ENCODE measurements at places on chromosomes 11 and 22. TPM values are rescaled to one million over a fixed set of nuclear protein-coding genes. Genes with fewer than 3 reads are reported as not detected.

The APOA5 gene
- total RNA-seq: not detected

The SLC25A18 gene
- not detected for total RNA-seq

The DDX17 gene
- 333 TPM for total RNA-seq

The DNAJB7 gene
- total RNA-seq: 0.12 TPM

The CRY2 gene
- total RNA-seq: 30.2 TPM

The FIBIN gene
- 3.3 TPM for total RNA-seq

The VEGFB gene
- 25.9 TPM for total RNA-seq

The ARVCF gene
- 18.5 TPM for total RNA-seq

The TMEM45B gene
- 303 TPM for total RNA-seq

The RTCB gene
- 120 TPM for total RNA-seq

The SMTNL1 gene
- not detected for total RNA-seq

The SCGB2A2 gene
- not detected for total RNA-seq

The NRIP3 gene
- 0.42 TPM for total RNA-seq

The OR51E2 gene
- 0.30 TPM for total RNA-seq

The SCUBE2 gene
- total RNA-seq: 2.5 TPM

The NPTXR gene
- total RNA-seq: 0.82 TPM

The TSPAN18 gene
- 3.4 TPM for total RNA-seq

The KDM2A gene
- total RNA-seq: 80.6 TPM

The CD6 gene
- 3.0 TPM for total RNA-seq

The NFRKB gene
- 19.2 TPM for total RNA-seq

The GAB4 gene
- not detected for total RNA-seq

The HORMAD2 gene
- not detected for total RNA-seq

The VPREB1 gene
- not detected for total RNA-seq

The POU2F3 gene
- total RNA-seq: 0.77 TPM

The CNIH2 gene
- 0.58 TPM for total RNA-seq

The KREMEN1 gene
- total RNA-seq: 20.7 TPM

The OR56B1 gene
- not detected for total RNA-seq

The PHF21A gene
- total RNA-seq: 19.1 TPM

The PHETA2 gene
- 15.2 TPM for total RNA-seq

The GGTLC2 gene
- total RNA-seq: not detected

The PRODH gene
- total RNA-seq: 11.6 TPM

The CATSPERZ gene
- total RNA-seq: 0.56 TPM

The PLAAT3 gene
- 13.2 TPM for total RNA-seq

The SCN3B gene
- total RNA-seq: 0.30 TPM

The PTS gene
- 33.3 TPM for total RNA-seq

The DKK3 gene
- 19.6 TPM for total RNA-seq
